SJSA1 (cell line): ENCODE measurements at places on chromosomes 7 and 10. TPM values are rescaled to one million over a fixed set of nuclear protein-coding genes. Genes with fewer than 3 reads are reported as not detected.

GRCh38 chr7:27111751-27112277 lies 9.3 kb upstream of the HOXA2 start:
- no peak overlapping the region for H3K4me3 ChIP-seq
- H3K36me3 ChIP-seq: peaks cover 14% of the 10 kb centered on the region

DNA sequence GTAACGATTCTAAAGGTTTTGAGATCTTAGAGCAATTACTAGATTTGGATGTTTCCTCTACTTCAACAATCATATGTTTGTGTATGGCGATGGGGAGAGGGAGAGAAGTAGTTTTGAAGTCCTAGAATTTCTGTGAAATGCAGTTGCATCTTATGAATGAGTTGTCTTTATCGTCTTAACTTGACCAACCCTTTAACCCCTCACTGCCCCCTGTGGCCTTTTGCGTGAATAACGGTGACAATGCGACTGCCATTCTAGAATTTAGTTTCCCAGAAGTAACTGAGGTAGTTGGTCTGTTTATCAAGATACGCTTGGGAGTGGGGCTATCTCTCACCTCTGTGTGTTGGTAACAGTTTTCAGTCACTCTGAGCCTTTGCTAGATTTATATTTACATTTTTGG lies 204.6 kb downstream of the HDAC9 start:
- no peak for DNase-seq
- no peaks in the 10 kb centered on the region for H3K27me3 ChIP-seq
- no peaks in the 10 kb centered on the region for H3K4me1 ChIP-seq
- no peak overlapping the region for H3K4me3 ChIP-seq
- H3K36me3 ChIP-seq: no peaks in the 10 kb centered on the region

- no peaks in the 10 kb centered on the region for H3K4me1 ChIP-seq
- H3K36me3 ChIP-seq: no peaks in the 10 kb centered on the region
- no peak overlapping the region for H3K27ac ChIP-seq
- no peak for DNase-seq
- H3K27me3 ChIP-seq: no peaks in the 10 kb centered on the region
Measured at GRCh38 chr7:108605559-108606201, 36.0 kb downstream of the DNAJB9 start.

The OR13A1 gene
- total RNA-seq: not detected in 2 replicates

DNA sequence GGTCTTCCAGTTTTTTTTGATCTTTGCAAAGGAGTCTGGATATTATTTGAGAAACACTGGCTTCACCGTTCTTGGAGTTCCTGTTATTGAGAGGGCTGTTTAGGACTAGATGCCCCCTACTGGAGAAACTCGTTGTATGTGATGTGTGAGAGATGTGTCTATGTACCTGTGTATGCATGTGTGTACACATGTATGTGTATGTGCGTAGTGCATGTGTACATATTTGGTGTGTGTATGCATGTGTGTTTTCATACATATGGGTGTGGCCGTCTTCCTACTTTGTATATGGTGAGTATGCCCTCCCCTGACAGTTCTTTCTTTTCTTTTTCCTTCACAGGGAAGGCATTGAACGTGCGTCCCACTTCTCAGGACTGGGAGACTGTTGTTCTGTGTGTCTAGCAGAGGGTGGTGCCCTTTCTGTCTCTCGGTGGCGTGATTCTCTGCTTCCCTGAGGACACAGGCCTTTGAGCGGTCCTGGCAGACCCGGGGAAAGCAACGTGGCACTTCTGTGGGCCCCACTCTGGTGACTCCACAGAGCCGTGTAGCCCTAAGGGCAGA lies 3.0 kb upstream of the CALHM3 start:
- H3K4me3 ChIP-seq: no peak overlapping the region
- peaks cover 5% of the 10 kb centered on the region for H3K4me1 ChIP-seq
- H3K27ac ChIP-seq: no peak overlapping the region
- DNase-seq: no peak

DNA sequence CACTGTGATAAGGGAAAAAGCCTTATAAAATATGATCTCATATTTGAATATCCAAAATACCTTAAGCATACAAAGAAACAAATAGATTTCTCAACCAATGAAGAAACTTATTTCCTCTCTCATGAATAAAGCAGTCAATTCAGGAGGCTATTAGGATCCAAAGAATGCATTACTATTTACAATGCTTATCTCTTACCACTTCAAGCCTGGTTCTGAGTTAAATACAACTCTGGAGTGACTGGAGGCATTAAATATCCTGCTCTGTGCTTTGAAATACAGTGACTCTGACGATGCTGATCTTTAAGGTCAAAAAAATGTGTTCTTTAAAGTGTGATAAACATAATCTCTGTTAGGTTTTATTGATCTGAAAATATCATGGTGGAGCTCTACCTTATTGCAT lies 493.2 kb downstream of the ZWINT start:
- no peak overlapping the region for H3K27ac ChIP-seq
- no peaks in the 10 kb centered on the region for H3K4me1 ChIP-seq
- DNase-seq: no peak
- H3K4me3 ChIP-seq: no peak overlapping the region
- no peaks in the 10 kb centered on the region for H3K27me3 ChIP-seq
- H3K36me3 ChIP-seq: no peaks in the 10 kb centered on the region

DNA sequence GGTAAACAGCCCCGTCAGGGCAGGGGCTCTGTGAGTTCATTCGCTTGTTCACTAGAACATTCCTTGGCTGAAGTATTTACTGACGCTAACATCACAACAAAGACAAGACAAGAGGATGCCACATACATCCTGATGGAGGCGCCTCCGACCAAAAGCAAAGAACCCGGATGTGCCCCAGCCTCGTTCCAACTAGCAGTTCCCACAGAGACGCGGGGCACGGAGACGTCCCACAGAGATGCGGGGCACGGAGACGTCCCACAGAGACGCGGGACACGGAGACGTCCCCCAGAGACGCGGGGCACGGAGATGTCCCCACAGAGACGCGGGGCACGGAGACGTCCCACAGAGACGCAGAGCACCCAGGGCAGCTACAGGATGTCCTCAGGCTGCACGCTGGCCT lies 35.4 kb upstream of the CFAP46 start:
- H3K4me1 ChIP-seq: no peaks in the 10 kb centered on the region
- no peak overlapping the region for H3K27ac ChIP-seq
- H3K27me3 ChIP-seq: peaks cover 12% of the 10 kb centered on the region
- no peak overlapping the region for H3K4me3 ChIP-seq

DNA sequence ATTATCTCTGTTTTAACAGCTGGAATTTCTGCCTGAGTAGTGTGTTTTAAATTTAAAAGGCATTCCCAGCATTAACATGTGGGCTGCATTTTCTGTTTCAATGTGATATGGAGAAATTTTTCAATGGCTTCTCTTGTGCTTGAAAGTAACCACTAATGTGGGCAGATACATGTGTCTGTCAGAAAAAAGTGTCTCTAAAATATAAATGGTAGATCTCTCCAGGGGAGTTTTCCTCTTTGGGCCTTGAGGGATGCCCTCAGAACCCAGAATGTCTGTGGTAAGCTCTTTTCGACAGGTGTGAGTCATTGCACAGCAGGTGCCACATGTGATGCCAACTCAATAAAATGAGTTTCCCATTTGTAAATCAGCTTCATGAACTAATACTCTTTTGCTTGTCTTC lies 221.1 kb downstream of the SEMA3E start:
- no peaks in the 10 kb centered on the region for H3K4me1 ChIP-seq
- H3K27ac ChIP-seq: no peak overlapping the region
- no peak overlapping the region for H3K4me3 ChIP-seq

The ADAMTS14 gene
- total RNA-seq: 0.66 and 1.2 TPM in 2 replicates
